AG04450 (cell line): ENCODE measurements at places on chromosomes 6 and 20.

DNA sequence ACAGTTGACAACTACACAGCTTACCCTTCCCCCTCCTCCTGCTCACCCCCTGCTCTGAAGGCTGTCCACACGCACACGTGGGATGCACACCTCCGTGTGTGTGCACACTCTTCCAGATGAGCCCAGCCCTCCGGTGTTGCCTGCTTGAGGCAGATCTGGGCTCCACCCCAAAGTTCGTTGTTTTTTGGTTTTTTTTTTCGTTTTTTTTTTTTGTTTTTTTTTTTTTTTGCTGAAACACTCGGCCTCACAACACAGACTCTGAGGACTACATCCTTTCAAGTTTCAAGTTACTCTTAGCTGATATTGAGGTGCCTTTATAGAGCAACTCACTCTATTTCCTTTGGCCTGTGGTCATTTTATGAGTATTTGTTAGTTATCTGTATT, 88.2 kb downstream of the RREB1 start:
- DNase-seq: no peak

- DNase-seq: no peak
Observed at GRCh38 chr20:51462566-51463276, 79.8 kb downstream of the NFATC2 start.

DNA sequence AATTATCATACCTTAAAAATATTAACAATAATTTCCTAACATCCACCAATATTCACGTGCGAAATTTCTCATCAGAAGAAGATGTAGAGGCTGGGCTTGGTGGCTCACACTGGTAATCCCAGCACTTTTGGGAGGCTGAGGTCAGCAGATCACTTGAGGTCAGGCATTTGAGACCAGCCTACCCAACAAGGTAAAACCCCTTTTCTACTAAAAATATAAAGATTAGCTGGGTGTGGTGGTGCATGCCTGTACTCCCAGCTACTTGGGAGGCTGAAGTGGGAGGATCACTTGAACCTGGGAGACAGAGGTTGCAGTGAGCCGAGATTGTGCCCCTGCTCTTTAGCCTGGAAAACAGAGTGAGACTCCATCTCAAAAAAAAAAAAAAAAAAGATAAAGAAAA, 36.1 kb upstream of the JAG1 start:
- no peak for DNase-seq

GRCh38 chr6:138815797-138816528, 20.1 kb downstream of the ECT2L start:
- DNase-seq: peak; percentile 33

- DNase-seq: no peak
Observed at GRCh38 chr6:10522929-10523573, 1.9 kb downstream of the GCNT2 start.

GRCh38 chr6:166266336-166266735, 41.9 kb downstream of the PRR18 start:
- DNase-seq: no peak

DNA sequence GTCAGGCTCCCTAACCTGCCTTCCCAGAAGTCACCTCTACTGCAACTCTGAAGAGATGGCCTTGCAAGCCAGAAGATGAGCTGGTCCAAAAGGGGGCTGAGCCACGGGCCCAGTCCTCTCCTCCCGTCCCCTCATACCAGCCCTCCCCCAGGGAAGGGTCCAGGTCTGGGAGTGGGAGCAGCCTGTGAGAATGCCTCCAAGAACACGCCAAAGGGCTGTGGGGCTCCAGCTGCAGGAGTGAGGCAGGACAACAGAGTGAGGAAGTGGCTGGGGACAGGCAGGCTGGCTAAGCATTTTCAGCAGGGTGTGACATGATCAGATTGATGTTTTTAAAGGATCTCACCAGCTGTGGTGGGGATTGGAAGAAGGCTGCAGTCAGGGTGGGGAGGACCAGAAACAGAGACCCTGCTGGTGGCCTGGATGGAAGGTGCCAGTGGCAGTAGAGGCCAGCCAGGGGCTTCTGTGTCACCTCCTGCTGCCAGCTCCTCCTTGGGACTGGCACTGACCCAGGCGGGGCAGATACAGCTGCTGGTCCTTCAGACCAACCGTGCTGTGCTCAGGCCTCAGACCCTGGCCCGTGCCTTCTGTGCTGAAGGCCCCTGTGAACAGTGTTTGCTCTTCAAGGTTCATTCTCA, 257.6 kb downstream of the NRN1 start:
- no peak for DNase-seq

DNA sequence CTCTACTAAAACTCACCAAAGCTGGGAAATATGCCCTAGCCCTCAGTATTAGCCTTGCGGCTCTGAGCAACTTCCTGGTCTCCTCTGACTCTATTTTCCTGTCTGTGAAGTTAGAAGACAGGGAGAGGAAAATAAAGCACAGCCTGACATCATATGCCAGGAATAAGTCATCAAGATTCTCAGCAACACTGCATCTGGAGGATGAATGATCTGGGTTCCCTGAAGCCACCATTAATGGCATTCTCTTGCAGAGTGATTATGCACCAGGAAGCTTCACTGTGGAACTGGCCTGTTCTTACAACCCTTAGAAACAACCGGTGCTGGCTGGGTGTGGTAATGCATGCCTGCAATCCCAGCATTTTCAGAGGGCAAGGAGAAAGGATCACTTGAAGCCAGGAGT, 12.4 kb downstream of the ADGRF5 start:
- no peak for DNase-seq

- peak; percentile 26 for DNase-seq
Observed at GRCh38 chr6:87436435-87436834, 28.7 kb downstream of the CFAP206 start.

DNA sequence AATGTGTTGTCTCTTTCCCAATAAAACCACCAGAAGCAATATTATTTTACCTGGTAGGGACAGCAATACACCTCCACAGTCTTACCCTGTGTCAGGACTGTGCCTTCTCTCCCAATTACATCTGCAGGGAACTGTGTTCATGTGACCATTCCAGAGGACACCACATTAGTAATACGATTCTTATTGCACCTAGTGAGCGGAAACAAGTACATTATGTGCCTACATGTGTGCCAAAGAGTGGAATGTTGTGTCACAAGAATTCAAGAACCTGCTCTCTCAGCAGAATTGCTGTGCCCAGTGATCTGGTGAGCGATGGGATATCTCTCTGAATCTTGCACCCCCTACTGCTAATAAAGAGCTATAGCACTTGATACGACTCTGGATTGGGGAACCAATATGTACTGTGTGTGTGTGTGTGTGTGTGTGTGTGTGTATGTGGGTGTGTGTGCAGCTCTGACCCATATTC, 57.4 kb upstream of the FOXC1 start:
- DNase-seq: no peak

DNA sequence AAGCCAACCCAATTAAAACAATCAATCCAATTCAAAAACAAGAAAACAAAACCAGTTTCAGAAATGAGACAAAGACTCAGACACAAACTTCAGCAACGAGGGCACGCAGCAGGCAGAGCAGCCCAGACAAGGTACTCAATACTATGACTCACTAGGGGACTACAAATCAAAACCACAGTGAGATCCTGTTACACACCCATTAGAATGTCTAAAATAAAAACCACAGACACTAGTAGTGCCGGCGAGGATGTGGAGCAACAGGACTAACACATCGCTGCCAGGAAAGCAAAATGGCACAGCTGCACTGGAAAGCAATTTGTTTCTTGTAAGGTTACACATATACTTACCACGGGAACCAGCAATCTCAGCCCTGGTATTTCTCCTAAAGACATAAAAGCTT, 28.4 kb upstream of the MAS1L start:
- DNase-seq: no peak

DNA sequence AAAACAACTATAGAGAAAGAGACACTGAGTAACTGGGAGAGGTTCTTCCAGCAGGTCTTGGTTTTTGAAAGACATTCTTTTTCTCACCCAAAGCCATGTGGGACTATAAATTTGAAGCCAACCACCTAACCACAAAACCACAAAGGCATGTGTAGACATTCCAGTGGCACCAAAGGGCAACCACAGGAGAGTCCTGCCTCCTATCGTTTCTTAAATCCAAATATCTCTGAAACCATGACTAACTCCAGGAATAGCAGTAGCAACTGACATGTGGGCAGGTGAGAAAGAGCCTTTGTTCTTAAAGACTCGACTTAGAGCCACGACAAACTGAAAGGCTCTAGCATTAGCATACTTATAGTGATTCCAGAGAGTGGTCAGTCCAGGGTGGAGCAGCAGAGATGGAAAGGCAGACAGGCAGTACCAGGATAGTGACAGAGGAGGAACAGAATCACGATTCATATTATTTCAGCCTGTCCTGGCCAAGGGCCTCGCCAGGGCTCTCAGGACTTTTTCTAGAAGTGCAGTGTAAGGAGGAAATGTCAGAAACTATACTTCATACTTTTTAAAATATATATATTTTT, 9.4 kb upstream of the COL9A1 start:
- peak; percentile 34 for DNase-seq

DNA sequence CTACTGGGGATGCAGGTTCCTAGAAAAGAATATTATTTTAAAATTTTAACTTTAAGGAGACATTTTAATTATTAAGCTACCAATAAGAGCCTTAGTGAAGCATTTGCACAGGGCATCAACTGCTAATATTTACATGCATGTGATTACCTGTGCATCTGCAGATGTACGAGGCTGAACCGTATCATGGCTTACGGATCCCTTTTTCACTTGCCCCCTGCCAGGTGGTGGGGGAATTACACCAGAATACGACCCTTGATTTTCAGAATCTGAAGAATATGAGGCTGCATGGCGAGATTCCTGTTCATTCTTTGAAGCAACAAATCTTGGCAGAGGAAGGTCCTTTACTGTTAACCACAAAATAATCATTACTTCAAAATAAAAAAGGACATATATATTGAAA, 42.7 kb downstream of the REPS1 start:
- no peak for DNase-seq
